H9 (cell line): ENCODE measurements at places on chromosomes 13 and 19.

DNA sequence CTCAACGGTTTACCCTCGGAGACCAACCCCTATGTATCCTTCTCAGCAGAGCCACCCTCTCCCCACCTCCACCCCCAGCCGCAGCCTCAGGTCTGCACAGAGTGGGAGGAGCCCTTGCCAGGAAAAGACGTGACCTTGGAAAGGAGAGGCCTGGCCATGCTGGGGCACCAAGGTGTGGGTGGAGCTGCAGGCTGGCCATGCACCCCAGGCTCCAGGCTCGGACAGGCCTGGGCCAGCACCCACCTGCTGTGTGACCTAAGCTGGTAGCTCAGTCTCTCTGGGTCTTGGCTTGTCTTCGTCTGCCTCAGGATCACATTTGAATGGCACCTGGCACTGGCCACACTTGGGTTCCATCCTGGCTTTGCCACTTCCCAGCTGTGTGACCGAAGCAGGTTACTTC, 29.5 kb downstream of the CCDC8 start:
- DNase-seq = peak; percentile 20

DNA sequence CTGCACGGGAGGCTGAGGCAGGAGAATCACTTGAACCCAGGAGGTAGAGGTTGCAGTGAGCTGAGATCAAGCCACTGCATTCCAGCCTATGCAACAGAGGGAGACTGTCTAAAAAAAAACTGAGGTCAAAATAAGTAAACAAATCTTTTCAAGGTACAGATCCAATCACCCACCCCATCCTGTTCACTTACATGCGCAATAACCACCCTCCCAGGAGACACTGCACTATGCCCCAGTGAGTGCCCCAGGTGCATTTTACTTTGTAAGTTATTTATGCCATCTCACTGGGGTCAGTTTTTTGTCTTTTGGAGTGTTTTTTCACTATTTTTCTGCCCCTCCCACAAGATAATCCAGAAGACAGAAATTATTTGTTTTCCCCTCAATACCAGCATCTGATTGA, 6.9 kb upstream of the ZNF253 start:
- DNase-seq = no peak

DNA sequence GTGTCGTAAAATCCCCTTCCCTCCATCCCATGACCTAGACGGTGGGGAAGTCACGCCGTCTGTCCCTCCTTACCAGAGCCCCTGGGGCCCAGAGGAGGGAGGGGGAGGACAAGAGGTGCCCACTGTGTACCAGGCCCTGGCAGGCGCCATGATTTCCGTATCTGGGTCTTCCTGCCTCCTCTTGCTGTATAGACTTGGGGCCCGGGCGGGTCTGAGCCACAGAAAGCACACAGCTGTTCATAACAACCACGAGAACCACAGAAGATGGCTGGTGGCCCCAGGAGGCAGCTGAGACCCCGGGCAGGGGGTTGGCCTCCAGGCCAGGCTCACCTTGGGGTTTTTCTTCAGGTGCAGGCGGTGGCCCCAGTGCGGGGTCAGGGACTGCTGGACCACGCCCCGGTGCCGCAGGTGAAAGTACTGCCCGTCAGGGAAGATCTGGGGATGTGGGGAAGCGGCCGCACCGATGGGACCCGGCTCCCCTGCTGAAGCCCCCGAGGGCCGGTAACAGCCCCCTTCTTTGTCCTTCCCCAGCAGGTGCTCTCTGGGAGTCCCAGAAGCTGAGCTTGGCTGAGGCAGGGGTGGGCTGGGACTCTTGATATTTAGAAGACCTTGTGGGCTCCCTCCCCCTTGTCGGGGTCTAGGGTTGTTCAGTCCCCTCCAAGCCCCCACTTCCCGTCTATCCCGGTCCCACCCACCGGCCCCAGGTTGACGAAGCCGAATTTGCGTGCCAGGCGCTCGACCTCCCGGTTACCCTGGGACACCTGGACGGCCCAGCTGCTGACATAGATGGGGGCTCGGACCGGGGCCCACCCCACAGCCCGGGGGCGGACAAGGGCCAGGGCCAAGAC, 463 bp downstream of the PCSK4 start:
- DNase-seq = no peak

DNA sequence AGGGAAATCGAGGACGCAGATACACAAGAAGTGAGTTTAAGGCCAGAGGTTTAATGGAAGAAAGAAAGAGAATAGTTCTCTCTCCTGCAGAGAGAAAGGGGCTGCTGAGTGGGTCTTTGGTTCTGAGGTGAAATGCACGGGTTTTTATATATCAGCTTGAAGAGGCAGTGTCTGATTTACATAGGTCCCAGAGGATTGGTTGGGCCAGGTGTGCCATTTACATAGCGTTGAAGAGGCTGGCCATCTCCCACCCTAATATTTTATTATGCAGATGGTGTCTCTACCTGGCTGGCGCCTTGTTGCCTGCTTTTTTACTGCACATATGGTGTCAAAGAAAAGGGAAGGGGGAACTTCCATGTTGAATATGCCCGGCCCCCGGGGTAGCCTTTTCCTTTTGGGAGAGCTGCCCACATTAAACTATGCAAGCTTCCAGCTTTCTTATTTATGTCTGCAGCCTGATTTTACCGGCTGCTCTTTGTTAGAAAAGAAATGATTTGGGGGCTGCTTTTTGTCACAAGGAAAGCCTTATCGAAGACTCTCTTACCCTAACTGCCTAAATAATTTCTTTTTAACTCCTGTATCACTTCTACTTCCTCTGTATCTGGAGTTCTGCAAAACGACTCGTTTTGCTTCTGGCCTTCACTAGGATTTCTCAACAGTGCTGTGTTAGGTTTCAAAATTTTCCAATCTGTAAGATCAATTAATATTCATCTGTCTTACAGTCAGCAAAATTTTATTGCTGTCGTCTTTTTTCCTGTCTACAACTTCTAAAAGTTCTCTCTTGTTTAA, 268.5 kb downstream of the B3GLCT start:
- no peak for DNase-seq

DNA sequence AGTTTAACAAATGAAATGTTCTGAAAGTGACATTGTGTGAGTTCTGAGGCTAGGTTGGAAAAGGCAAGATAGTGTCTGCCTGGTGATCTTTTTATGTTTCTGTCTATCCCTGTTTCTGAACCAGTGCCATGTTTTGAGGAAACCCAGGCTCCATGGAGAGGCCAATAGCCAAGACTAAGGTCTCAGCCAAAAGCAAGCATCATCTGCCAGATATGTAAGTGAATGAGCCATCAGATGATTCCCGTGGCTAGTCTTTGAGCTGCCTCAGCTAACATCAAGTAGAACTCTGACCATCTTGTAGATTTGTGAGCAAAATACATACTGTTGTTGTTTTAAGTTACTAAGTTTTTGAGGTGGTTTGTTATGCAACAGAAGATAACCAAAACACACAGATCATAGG, 19.6 kb upstream of the CCNA1 start:
- no peak for DNase-seq

GRCh38 chr13:102940143-102940542, 94.3 kb downstream of the ERCC5 start:
- DNase-seq = peak; percentile 50

- DNase-seq = no peak
Observed at GRCh38 chr19:15110418-15110815, 3.2 kb downstream of the SYDE1 start.

- no peak for DNase-seq
Observed at GRCh38 chr13:48210178-48210577, 22.8 kb upstream of the ITM2B start.

- peak; percentile 59 for DNase-seq
Observed at GRCh38 chr19:45234089-45234869, 10.9 kb downstream of the EXOC3L2 start.

GRCh38 chr19:20154636-20155035, 12.4 kb upstream of the ZNF486 start:
- DNase-seq = no peak

DNA sequence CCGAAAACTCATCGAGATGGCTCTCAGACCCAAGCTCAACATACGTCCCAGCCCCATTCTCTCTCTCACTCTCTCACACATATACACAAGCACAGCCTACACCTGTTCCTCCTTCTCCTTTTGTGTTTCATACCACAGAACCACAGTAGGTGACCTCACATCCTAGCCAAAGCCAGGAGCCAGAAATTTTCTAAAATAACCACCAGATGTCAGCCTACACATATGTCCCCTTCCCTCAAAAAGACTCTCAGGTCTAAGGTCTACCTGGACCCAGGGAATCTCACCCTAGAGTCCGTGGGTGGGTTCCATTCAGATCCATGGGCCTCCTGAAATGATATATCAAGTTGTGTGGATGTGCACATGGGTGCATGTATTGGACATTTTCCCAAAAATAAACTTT, 104.2 kb upstream of the IPO5 start:
- no peak for DNase-seq

DNA sequence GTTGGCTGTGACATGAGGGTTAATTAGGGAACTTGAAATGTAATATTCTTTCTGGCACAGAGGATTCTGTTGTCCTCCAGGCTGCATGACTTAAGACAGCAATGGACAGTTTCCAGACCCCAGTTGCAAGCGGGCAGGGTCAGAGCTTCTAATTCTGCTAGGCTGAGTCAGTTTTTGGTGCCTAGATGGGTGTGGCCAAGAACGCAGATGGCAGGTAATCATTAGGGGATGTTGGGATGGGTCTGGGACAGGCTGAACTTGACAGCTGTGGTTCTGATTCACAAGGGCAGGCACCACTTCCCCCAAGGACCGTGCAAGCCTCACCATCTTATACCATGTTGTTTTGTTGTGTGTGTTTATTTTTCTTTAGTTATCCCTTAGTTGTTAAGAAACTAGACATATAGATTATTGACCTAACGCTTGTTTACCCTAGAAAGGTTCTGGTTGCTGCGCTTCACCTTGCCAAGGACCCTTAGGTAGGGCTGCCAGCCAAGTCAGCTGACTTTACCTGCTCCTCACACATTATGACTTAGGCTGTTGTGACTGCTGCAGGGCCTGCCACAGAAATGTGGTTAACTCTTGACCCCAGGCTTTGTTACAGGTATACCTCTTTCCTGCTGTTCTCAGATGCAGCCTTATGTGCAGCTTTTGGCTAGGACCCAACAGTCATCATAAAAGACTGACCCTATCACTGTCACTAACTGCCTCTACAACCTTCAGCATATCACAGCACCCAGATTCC, 117.7 kb upstream of the KLF12 start:
- DNase-seq = no peak

GRCh38 chr13:26980099-26981031, 191.2 kb downstream of the USP12 start:
- no peak for DNase-seq

- no peak for DNase-seq
Observed at GRCh38 chr19:50268501-50268900, 60.7 kb downstream of the KCNC3 start.

DNA sequence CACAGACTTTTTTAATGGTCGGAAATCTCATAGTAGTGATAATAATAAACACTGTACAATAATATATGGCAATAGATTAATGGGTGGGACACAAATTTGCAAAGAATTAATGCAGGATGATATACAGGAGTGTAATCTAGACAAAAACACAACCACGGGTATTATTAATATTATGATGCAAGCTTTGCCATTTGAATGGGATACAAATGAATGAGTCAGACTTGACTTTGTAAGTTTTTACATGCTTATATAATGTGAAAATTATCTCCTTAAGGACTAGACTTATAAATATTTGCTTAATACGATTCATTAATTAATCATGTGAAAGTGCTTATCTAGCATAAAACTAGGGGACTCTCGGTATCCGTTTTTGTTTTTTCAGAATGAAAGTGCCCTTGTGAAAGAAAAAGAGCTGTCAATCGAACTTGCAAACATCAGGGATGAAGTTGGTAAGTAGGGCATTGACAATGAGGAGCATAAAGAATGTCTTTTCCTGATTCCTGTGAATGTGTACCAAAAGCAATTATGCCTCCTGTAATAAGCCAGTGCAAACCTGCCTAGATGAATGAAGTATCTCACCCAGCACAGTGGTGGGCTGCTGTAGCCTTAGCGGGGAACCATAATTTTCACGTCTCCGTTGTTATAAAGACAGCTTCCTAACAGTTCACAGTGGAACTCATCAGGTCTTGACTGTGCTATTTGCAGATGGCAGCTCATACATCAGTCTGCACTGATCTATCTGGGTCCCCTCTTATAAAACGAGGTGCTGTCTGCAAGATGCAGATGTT, 155.7 kb downstream of the SLC7A1 start:
- DNase-seq = no peak

- DNase-seq = no peak
Observed at GRCh38 chr19:4414800-4415321, 12.4 kb downstream of the CHAF1A start.

GRCh38 chr19:3981736-3982681, 3.3 kb downstream of the EEF2 start:
- peak; percentile 31 for DNase-seq

DNA sequence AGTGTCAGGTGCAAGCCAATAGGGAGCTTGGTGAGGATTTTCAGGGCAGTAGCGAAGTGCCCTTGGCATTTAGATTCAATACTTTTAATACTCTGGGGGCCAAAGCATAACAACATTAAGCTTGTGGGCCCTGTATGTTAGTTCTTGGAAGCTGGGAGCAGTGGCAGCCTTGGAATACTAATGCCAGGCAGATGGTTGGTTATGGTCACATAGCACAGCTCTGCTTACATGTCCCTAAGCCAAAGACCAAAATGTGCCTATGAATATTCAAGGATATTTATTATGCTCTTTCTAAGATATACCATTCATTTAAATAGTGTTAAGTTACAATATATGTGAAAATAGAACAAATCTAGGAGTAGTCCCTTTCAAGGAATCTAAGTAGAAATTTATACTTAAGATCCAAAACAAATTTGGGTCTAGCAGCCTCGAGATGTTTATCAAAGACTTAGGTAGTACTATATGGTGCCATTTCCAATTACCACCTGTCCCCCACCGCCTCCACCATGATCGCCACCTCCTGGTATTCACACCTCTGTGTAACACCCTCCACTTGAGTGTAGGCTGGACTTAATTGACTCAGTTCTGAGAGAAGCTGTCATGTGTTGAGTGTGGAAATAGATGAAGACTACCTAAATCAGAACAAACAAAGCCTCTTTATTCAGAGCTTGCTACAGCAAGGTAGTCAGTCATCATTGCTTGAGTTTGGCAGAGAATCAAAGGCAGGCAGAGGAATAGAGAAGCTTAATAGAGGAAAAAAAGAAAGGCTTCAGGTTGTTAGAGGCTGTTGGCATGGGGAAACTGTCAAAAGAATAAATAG, 261.0 kb downstream of the GPC5 start:
- no peak for DNase-seq

DNA sequence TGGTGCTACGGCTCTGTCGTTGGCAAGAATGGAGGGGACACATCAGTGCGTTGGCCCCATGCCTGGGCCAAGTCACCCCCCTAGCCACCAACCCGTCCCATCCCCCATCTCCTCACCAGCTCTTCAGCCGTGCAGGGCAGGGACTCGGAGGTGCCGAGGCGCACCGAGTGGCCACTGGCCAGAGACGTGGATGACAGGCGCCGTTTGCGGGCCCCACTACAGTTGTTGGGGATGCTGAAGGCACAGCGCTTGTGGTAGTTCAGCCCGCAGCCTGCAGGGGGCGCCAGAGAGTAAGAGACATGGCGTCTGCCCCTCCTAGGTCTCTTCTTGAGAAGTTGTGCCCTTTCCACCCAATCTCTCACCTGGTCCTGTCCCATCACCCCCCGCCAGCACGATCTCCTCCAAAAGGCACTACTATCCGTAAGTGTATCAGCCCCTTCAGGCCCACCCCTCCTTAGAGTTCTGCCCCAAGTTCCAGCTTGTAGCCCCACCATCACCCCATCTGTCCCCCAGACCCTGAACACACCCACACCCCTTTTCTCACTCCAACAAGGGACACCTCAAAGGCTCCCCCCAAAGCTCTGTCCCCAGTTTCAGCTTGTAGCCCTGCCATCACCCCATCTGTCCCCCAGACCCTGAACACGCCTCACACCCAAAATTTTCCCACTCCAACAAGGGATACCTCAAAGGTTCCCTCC, 12.4 kb downstream of the PRKD2 start:
- DNase-seq = peak; percentile 88

- no peak for DNase-seq
Observed at GRCh38 chr19:44308011-44308410, 3.2 kb upstream of the ZNF235 start.
